Purkinje cell (primary cell): ENCODE measurements at places on chromosomes 5 and 9. TPM values are rescaled to one million over a fixed set of nuclear protein-coding genes. Genes with fewer than 3 reads are reported as not detected.

The LECT2 gene
- not detected in 2 replicates for polyA plus RNA-seq

The TAF11L5 gene
- not detected in 2 replicates for polyA plus RNA-seq

The SLC45A2 gene
- 1.8 TPM in 1 of 2 replicates, not detected in the other for polyA plus RNA-seq

The CREB3 gene
- polyA plus RNA-seq = 14.3 and 17.7 TPM in 2 replicates

The GLRA1 gene
- polyA plus RNA-seq = 0.35 TPM in 1 of 2 replicates, not detected in the other

The FCN1 gene
- polyA plus RNA-seq = not detected in 2 replicates

The TNFSF15 gene
- not detected in 2 replicates for polyA plus RNA-seq

The NUTM2G gene
- polyA plus RNA-seq = not detected in 2 replicates

The MRPS27 gene
- 19.5 and 27.4 TPM in 2 replicates for polyA plus RNA-seq

The DRD1 gene
- 10.2 and 14.1 TPM in 2 replicates for polyA plus RNA-seq

The TMEM141 gene
- 91.0 and 93.8 TPM in 2 replicates for polyA plus RNA-seq

The C9orf50 gene
- polyA plus RNA-seq = not detected in 2 replicates

The KCTD16 gene
- polyA plus RNA-seq = 11.7 and 20.4 TPM in 2 replicates

The TMEM252 gene
- polyA plus RNA-seq = not detected in 2 replicates

The PCDHB13 gene
- polyA plus RNA-seq = 2.0 and 5.2 TPM in 2 replicates

The TSSK1B gene
- polyA plus RNA-seq = not detected in 2 replicates

The SNCAIP gene
- polyA plus RNA-seq = 1.0 and 4.6 TPM in 2 replicates

The IL9 gene
- polyA plus RNA-seq = not detected in 2 replicates

The PCSK1 gene
- polyA plus RNA-seq = 0.07 and 10.0 TPM in 2 replicates

The DIRAS2 gene
- polyA plus RNA-seq = 39.4 and 76.1 TPM in 2 replicates

The RETREG1 gene
- polyA plus RNA-seq = 331 and 400 TPM in 2 replicates

The KIF27 gene
- polyA plus RNA-seq = 5.7 and 9.6 TPM in 2 replicates

The COL5A1 gene
- 5.9 and 11.6 TPM in 2 replicates for polyA plus RNA-seq

The ANKDD1B gene
- polyA plus RNA-seq = 0.60 TPM in 1 of 2 replicates, not detected in the other

The ZDHHC11 gene
- 2.7 and 3.3 TPM in 2 replicates for polyA plus RNA-seq

The BAAT gene
- polyA plus RNA-seq = 0.71 and 4.1 TPM in 2 replicates

The CDH9 gene
- polyA plus RNA-seq = 13.0 TPM in 1 of 2 replicates, not detected in the other

The TNIP1 gene
- 0.71 and 1.4 TPM in 2 replicates for polyA plus RNA-seq

The SPATA31A3 gene
- not detected in 2 replicates for polyA plus RNA-seq

The ISL1 gene
- 0.10 TPM in 1 of 2 replicates, not detected in the other for polyA plus RNA-seq

The NRARP gene
- polyA plus RNA-seq = not detected in 2 replicates

The NANS gene
- polyA plus RNA-seq = 24.8 and 26.4 TPM in 2 replicates

The PCDHB14 gene
- polyA plus RNA-seq = 5.3 and 5.4 TPM in 2 replicates

The OLFM1 gene
- 48.1 and 207 TPM in 2 replicates for polyA plus RNA-seq

The SPEF2 gene
- polyA plus RNA-seq = 29.2 and 33.6 TPM in 2 replicates

The MTX3 gene
- 16.9 and 24.2 TPM in 2 replicates for polyA plus RNA-seq

The CCDC183 gene
- not detected in 2 replicates for polyA plus RNA-seq

The TRIM7 gene
- 0.35 TPM in 1 of 2 replicates, not detected in the other for polyA plus RNA-seq

The NDFIP1 gene
- polyA plus RNA-seq = 145 and 147 TPM in 2 replicates

The CCNB1 gene
- polyA plus RNA-seq = 33.9 and 52.2 TPM in 2 replicates

The CTXN3 gene
- not detected in 2 replicates for polyA plus RNA-seq

The ATP10B gene
- polyA plus RNA-seq = 7.3 and 9.2 TPM in 2 replicates

The PCDHB10 gene
- polyA plus RNA-seq = 1.2 and 3.6 TPM in 2 replicates

The ST8SIA4 gene
- polyA plus RNA-seq = 0.31 TPM in 1 of 2 replicates, not detected in the other

The TAS2R1 gene
- not detected in 2 replicates for polyA plus RNA-seq

The GPR151 gene
- polyA plus RNA-seq = not detected in 2 replicates

The CCDC152 gene
- 60.9 and 83.2 TPM in 2 replicates for polyA plus RNA-seq

The FABP6 gene
- polyA plus RNA-seq = 67.3 and 94.0 TPM in 2 replicates

The ADRA1B gene
- polyA plus RNA-seq = not detected in 2 replicates

The ZNG1A gene
- 83.0 and 87.4 TPM in 2 replicates for polyA plus RNA-seq

The SLC6A19 gene
- not detected in 2 replicates for polyA plus RNA-seq

The CBY3 gene
- not detected in 2 replicates for polyA plus RNA-seq
